ENCODE measurements at places on chromosomes 16 and 17. TPM values are rescaled to one million over a fixed set of nuclear protein-coding genes. Genes with fewer than 3 reads are reported as not detected.

DNA sequence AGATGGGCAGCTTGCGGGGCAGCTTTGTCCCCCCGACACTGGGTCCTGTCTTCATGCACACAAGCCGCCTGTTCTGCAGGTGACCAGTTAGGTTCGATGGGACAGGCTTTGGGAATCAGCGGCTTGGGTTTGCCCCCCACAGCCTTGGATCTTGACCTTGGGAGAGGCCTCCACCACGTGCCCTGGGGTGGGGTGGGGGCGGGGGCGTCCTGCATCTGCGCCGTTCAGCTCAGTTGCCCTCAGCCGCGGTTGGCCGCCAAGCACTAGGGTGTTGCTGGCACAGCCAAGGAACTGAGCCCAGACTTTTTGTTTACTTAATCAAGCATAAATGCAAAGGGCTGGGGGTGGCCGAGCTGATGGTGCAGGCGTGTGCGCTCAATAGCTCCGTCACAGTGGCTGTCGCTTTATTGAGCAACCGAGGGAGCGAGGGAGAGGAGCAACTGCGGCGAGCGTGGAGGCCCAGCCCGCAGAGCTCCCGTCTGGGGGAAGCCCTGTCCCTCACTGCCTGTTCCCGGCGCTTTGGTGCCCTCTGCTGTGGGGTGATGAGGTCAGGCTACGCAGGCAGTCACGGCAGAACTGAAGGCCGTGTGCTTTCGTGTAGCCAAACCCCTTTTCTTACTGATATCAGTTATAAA is 33.9 kb downstream of the JPH3 start:
- H3K4me1 ChIP-seq = peaks cover 12% of the 10 kb centered on the region

DNA sequence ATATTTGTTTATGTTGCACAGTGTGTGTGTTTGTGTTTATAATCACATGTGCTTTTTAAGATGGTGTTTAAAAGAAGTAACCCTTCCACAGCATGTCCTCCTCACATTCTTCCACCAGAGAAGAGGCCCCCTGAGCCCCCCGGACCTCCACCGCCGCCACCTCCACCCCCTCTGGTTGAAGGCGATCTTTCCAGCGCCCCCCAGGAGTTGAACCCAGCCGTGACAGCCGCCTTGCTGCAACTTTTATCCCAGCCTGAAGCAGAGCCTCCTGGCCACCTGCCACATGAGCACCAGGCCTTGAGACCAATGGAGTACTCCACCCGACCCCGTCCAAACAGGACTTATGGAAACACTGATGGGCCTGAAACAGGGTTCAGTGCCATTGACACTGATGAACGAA is 69.2 kb downstream of the CDK12 start:
- peaks cover 4% of the 10 kb centered on the region for H3K36me3 ChIP-seq
- H3K27ac ChIP-seq = no peak overlapping the region
- H3K4me3 ChIP-seq = no peak overlapping the region
- H3K4me1 ChIP-seq = no peaks in the 10 kb centered on the region
- no peaks in the 10 kb centered on the region for H3K27me3 ChIP-seq

DNA sequence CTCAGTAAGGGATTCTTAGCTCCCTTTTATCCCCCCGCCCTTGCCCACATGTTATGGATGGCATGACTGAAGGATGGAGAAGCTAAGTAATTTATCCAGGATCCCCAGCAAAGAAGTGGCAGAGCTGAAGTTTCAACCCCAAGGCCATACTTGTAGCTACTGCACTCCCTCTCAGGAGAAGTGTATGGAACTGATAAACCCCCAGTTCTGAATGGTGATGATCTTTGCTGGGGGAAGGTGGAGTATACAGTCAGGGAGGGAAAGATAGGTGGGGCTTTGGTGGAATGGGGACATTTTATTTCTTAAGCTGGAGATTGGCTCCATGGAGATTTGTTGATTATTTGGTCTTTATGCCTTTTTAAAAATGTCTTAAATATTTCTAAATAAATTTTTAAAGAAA is 58.3 kb downstream of the TNRC6C start:
- no peak overlapping the region for H3K27ac ChIP-seq
- no peaks in the 10 kb centered on the region for H3K27me3 ChIP-seq
- DNase-seq = no peak
- no peaks in the 10 kb centered on the region for H3K36me3 ChIP-seq
- no peak overlapping the region for H3K4me3 ChIP-seq
- H3K4me1 ChIP-seq = peaks cover 21% of the 10 kb centered on the region

- peak overlapping the region; percentile 71 for H3K4me3 ChIP-seq
- no peak for DNase-seq
- no peaks in the 10 kb centered on the region for H3K36me3 ChIP-seq
- peaks cover 17% of the 10 kb centered on the region for H3K4me1 ChIP-seq
- peaks cover 7% of the 10 kb centered on the region for H3K27me3 ChIP-seq
These were observed 44.1 kb upstream of the ACSF3 start for GRCh38 chr16:89049484-89050118.

The CCR7 gene
- total RNA-seq = 0.33 TPM

- H3K27me3 ChIP-seq = peaks cover 52% of the 10 kb centered on the region
- H3K4me1 ChIP-seq = peaks cover 5% of the 10 kb centered on the region
- H3K27ac ChIP-seq = no peak overlapping the region
- no peak overlapping the region for H3K4me3 ChIP-seq
- no peak for DNase-seq
These were observed 1.7 kb downstream of the SLC52A1 start for GRCh38 chr17:5033352-5034015.

DNA sequence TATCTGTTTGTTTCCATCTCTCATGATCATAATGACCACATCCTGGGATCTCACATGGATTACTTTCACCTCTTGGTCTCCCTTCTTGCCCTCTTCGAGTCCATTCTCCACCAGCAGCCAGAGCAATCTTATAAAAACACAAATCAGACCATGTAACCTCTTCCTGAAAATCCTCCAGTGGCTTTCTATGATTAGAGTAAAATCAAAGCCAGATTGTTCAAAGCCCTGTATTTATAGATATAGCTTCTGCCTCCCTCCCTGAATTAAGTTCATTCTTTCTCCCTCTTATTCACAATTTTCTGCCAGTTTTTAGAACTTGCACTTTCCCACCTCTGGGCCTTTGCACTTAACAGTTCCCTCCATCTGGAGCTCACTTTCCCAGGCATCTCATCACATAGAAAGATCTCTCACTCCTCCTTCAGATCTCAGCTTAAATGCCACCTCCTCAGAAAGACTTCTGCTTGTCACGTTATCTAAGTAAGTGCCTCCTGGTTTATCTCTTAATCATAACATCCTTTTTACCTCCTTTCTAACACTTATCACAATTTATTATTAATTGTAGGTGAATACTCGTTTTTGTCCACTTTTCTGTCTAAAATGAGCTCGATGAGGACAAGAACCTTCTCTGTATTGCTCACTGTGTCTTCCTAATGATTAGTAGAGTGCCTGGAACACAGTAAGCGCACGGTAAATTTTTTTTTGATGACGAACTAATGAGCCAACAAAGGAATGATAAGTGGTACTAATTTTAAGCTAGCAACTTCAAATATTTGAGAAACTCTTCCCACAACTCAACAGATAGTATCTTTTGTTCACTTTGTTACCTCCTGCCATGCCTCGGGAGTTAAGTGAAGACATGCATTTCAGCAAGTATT is 80.5 kb downstream of the CYB561 start:
- H3K36me3 ChIP-seq = peaks cover 3% of the 10 kb centered on the region
- H3K27me3 ChIP-seq = no peaks in the 10 kb centered on the region
- H3K4me1 ChIP-seq = no peaks in the 10 kb centered on the region
- no peak for DNase-seq
- H3K27ac ChIP-seq = no peak overlapping the region

The MYH2 gene
- total RNA-seq = 0.05 TPM

GRCh38 chr16:72409423-72409822 is 237.5 kb upstream of the PMFBP1 start:
- no peaks in the 10 kb centered on the region for H3K27me3 ChIP-seq
- no peak overlapping the region for H3K27ac ChIP-seq
- H3K4me1 ChIP-seq = peaks cover 18% of the 10 kb centered on the region

The TBC1D3D gene
- total RNA-seq = 0.23 TPM

- peaks cover 27% of the 10 kb centered on the region for H3K27me3 ChIP-seq
- no peak overlapping the region for H3K4me3 ChIP-seq
- H3K4me1 ChIP-seq = peaks cover 15% of the 10 kb centered on the region
- H3K36me3 ChIP-seq = no peaks in the 10 kb centered on the region
- H3K27ac ChIP-seq = no peak overlapping the region
- no peak for DNase-seq
These were observed 99.4 kb upstream of the SDK2 start for GRCh38 chr17:73743518-73744201.

The MAPT gene
- 13.0 TPM for total RNA-seq

- no peak overlapping the region for H3K4me3 ChIP-seq
- H3K27me3 ChIP-seq = peaks cover 26% of the 10 kb centered on the region
- no peaks in the 10 kb centered on the region for H3K4me1 ChIP-seq
- peak; percentile 61 for DNase-seq
- H3K36me3 ChIP-seq = no peaks in the 10 kb centered on the region
These were observed 621 bp upstream of the CSHL1 start for GRCh38 chr17:63911657-63912100.

GRCh38 chr17:58520843-58521430 is 6.5 kb upstream of the MTMR4 start:
- H3K27me3 ChIP-seq = peaks cover 5% of the 10 kb centered on the region
- peak; percentile 51 for DNase-seq
- peak overlapping the region; percentile 81 for H3K4me3 ChIP-seq
- H3K4me1 ChIP-seq = peaks cover 25% of the 10 kb centered on the region
